Left colon (tissue), 2 donors: ENCODE measurements at places on chromosomes 11 and 22.

- DNase-seq: no peak
These were observed 71.4 kb upstream of the SEZ6L start for GRCh38 chr22:26097840-26098239.

- DNase-seq: no peak
These were observed 118.3 kb upstream of the SERPIND1 start for GRCh38 chr22:20655623-20656022.

- no peak for DNase-seq
These were observed 15.5 kb downstream of the DGAT2 start for GRCh38 chr11:75784085-75784478.

GRCh38 chr11:44328138-44328660 lies 18.3 kb upstream of the ALX4 start:
- no peak for DNase-seq

DNA sequence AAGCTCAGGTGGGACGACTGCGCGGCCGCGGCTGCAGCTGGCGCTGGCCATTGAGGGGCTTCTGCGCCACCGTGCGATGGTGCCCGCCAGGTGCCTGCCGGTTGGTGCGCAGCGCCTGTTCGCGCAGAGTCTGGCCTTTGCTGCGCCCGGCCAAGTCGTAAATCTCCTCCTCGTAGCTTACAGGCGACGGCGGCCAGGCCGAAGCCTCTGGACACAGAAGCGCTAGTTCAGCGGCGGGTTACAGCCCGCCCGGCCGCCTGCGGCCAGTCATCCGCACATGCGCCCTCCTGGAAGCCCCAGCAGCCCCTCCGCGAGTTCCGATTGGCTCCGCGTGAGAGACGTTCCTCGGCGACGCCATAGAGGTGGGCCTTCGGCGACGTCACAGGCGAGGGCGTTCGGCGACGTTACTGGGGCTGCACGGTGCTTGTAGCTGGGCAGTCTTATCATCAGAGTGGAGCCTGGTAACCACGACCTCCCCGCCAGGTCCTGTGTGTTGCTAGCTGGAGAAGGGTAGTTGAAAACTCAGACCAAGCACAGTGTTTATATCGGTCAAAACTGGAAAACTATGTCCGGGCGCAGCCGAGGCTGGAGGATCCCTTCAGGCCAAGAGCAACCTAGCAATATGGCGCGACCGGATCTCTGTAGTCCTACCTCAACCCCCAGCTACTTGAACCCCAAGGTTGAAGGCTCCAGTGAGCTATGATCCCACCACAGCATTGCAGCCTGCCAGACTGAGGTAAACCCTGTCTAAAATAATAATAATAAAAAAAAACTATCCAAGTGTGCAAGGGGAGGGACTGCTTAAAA lies 265.7 kb downstream of the OR4C45 start:
- no peak for DNase-seq

GRCh38 chr11:108562746-108563581 lies 30.6 kb downstream of the EXPH5 start:
- no peak for DNase-seq

GRCh38 chr11:76190376-76190775 lies 15.9 kb downstream of the WNT11 start:
- DNase-seq: no peak

DNA sequence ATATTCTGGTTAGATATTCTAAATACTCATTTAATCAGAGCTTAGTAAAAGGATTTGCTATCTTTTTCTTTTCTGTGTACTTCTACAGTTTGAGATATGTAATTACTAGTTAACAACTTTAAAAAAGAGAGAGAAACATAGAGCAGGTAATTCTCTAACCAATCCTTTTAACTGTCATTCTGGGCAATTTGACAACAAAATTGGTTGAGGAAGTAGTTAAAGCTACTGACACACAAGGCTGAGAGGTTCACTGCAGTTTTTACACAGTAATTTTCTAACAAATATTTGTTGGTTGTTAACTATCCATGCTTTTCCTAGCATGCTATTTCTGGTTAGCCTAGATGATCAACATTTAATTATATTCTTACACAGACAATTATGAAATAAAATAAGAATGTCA lies 3.6 kb downstream of the SOX6 start:
- no peak for DNase-seq

GRCh38 chr22:36641902-36642640 lies 61.5 kb downstream of the CACNG2 start:
- no peak for DNase-seq

GRCh38 chr11:75004215-75004614 lies 15.5 kb downstream of the NEU3 start:
- DNase-seq: no peak

DNA sequence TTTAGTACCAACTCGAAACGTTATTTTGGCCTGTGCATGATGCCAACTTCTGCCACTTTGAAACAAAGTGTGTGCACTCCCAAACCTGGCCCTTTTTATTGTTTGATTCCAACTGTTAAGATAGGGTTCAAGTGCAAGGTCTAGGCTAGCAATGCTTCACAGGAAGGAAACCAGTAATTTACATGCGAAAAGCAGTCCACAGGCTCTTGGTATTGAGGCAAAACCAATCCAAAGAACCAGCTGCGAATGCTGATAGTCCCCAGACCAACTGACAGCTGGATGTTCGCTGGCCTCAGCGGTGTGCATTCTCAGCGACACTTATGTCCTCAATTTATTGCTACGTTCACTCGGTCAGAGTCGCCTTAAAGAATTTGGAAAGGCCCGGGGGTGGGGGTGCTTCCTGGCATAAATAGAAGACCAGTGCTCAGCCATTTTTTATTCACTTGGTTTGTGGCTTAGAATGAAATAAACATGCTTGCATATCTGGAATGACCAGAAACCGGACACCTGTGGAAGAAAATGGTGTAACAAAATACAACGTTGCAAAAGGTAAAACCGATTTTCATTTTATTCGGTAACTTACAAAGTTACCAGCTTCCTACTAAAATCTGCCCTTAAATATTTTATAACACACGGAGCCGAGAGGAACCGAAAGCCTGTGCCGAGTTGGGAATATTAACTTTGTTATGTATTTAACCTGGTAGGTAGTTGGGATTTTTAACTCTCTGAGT lies 1.6 kb downstream of the CPT1A start:
- no peak for DNase-seq

DNA sequence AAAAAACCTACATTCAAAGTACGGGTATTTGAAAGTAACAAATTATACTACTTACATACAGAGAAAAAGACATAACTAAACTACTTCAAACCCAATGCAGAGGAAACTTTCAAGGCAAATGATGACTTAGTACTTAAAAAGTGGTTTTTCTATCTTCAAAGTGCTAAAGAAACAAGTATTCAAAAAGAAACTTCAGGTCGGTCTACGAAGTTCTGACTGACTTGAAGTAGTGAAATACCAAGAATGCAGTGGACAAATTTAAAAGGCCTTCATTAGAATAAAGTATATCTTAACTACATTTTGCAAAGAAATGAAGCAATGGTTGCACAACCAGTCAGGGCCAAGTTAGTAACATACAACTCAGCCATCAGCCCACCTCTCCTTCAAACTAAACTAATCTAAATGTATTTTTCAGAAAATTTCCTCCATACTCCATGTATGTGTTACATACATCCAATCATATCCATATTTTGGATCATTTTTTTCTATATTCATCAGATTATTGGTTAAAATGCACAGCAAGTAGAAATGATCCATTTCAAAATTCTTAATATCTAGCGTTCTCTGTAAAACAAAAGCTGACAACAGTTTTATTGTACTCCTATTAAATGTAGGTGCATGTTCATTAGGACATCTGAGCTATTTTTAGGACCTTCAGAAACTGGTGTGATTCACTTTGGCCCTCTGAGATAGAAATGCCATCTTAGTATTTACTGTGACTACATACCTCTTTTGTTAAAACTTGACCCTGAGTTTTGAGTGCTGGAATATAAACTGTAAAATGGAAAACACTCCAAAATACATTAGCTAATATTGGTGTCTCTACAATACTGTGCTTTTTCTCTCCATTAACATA lies 49.9 kb downstream of the BIRC2 start:
- no peak for DNase-seq

GRCh38 chr22:34897126-34897525 lies 168.8 kb upstream of the ISX start:
- no peak for DNase-seq

GRCh38 chr22:39745789-39746188 lies 147.8 kb downstream of the ENTHD1 start:
- no peak for DNase-seq

DNA sequence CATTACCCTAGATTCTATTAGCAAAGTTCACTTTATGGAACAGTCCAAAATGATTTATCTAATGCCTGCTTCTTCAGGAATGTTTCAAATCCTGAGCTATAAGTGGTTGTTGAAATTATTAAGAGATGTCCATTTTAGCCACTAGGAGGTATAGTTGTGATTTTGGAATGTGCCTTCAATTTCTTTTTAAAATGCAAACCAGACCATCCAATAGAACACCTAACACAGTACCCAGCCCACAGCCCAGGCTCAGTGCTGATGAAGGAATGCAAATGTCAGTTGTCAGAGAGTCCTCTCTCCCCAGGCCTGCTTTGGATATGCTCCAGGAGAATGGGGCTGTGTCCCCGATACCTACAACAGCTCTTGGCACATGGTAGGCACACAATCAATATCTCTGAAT lies 85.8 kb upstream of the E2F8 start:
- no peak for DNase-seq

DNA sequence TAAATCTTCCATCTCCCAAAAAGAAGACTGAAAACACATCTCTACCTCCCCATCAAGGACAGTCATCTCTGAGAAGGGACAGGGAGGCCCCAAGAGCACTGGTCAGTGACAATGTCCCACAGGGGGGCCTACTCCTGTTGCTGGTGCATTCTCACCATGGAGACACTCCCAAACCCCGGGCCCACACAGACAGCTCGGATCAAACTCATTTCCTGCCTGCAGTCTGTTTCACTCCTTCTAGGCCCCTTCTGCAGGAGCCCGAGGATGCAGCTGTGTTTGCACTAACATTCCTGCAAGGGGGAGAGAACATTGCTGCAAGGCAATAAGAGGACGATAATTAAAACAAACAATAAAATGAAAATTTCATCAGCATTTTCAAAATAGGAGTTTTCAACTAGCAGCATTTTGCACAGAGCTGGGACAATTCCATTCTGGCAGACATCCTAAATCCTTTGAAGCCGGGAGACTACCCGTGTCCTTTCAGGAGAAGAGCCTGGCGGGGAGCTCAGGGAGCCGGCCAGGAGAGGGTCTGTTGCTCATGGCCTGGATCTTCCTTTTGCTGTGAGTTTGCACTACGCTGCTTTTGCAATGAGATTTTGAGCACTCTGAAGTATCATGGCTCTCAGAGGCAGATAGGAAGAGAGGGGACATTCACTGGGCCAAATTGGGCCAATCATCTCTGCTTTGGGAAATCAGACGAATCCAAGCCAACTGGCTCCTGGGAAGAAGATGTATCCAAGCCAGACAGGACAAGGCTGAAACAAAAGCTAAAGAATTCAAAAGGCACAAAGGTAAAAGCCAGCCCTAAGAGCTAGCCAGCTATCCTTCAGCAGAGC lies 33.2 kb downstream of the SPATA19 start:
- DNase-seq: no peak

DNA sequence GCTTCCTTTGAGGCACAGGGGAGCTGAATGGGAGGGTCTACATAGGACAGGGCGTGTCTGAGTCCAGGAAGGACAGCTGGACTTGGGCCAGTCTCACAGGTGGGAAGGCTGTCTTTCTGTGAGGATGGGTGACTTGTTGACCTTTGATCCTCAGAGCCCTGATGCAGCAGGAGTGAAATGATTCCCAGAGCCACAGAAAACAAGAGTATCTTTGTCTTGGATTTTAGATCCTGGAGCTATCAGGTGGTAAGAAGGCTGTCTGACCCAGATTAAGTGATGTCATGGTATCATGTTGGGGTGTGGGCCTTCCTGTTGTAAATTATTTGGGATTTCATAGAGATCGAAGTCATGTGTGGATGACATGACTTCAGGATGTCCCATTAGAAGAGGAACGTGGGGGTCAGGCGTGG lies 15.0 kb downstream of the PTPRJ start:
- DNase-seq: peak; percentile 59

GRCh38 chr11:17653611-17654010 lies 65.8 kb upstream of the MYOD1 start:
- DNase-seq: no peak

- DNase-seq: no peak
These were observed 26.2 kb downstream of the SUSD2 start for GRCh38 chr22:24207264-24208011.

DNA sequence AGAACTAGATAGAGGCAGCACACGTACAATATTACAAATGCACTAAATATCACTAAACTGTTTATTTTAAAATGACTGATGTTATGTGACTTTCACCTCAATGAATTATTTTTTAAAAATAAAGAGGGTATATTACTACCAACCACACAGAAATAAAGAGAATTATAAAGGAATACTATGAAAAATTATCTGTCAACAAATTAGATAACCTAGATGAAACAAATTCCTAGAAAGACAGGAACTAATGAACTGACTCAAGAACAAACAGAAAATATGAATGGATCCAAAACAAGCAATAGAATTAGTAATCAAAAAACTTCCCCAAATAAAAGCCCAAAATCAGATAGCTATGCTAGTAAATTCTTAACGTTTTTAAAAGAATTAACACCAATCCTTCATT lies 10.3 kb downstream of the ZNF280B start:
- no peak for DNase-seq

GRCh38 chr11:111183706-111184105 lies 61.8 kb upstream of the POU2AF2 start:
- no peak for DNase-seq

- DNase-seq: no peak
These were observed 70.5 kb upstream of the BLID start for GRCh38 chr11:122186439-122187080.

DNA sequence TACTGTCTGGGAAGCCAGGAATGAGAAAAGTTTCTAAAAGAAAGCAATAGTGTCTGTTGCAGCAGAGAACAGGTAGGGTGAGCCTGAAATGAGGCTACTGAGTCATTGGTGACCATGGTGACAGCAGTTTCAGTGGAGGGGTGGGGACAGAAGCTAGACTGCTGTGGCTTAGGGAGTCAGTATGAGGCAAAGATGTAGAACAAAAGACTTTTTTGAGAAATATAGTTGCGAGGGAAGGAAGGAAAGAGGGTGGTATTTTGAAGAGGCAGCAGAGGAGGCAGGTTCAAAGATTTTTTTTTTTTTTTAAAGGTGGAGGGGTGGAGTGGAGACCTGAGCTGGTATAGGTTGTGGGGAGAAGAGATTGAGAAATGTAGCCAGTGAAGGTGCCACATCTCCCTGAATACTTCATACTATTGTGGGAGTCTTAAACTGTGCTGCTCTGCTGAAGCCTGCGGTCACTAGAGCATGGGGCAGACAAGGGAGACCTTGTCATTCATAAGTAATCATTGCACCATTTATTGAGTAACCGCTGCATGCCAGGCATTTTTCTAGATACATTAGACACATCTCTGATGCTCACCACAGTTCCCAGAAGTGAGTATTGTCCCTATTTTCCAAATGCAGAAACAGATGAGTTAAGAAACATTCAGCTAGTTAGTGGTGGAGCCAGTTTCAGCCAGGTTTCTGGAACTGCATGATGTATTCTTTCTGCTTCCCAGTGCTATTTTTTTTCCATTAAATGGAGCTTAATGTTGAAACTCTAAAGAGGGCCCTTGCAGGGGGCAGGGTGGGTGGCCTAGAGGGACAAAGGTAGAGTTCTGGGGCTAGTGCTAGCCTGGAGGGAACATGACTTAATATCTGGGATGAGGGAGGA lies 49.9 kb downstream of the STIM1 start:
- DNase-seq: no peak
